ENCODE measurements at places on chromosomes 12 and 14.

- no peak for DNase-seq
Observed at GRCh38 chr12:5511644-5512600, 80.0 kb downstream of the NTF3 start.

DNA sequence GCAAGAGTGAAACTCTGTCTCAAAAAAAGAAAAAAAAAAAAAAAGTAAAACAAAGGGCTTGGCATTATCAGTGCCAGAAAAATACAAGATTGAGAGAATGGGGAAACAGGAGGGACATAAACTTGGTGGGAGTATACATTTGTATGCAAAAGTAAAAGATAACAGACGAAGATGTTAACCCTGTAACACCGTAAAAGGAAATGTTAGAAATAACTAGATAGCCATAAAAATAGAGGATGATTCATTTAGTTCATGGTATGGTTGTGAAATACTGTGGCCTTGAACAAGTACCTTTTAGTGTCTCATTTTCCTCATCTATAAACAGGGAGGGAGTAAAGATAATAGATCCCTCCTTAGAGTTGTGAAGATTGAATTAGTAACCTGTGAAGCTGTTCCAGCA is 33.3 kb downstream of the ATP2A2 start:
- DNase-seq = no peak

- no peak for DNase-seq
Observed at GRCh38 chr12:67068204-67068731, 200.9 kb upstream of the CAND1 start.

- DNase-seq = no peak
Observed at GRCh38 chr14:65600742-65601141, 188.2 kb downstream of the FUT8 start.

DNA sequence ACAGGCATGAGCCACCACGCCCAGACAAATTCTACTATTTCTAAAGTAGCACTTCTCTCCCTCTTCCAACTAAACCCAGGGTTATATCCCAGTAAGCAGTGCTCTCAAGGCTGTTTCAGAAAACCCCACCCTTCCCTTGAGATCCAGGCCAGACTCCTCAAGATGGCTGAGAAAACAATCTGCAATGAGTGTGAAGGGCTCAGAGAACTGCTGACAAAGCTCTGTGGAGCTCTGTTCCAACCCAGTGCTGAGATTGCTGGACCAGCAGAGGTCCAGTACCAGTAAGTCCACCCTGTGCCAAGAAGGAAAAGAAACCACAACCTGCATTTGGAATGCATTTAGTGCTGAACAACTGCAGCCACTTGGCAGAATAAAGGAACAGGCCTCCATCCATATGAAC is 3.7 kb upstream of the IFFO1 start:
- no peak for DNase-seq

DNA sequence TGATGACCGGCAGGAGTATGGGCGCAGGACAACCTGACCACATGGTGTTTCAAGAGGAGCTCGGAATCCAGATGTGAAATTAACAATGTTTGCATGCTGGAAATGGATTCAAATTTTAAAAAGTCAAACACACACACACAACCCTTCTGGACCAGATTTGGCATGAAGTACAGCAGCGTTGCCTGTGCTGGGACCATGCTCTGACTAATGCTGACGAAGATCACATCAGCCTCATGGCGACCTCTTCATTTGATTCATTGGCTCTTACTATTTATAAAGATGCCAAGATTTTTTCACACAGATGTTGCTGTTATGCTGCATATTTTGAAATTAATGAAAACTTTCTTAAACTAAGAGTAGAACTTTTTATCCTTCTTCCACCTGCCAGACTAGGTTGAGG is 926.6 kb upstream of the TMEM132C start:
- DNase-seq = no peak

DNA sequence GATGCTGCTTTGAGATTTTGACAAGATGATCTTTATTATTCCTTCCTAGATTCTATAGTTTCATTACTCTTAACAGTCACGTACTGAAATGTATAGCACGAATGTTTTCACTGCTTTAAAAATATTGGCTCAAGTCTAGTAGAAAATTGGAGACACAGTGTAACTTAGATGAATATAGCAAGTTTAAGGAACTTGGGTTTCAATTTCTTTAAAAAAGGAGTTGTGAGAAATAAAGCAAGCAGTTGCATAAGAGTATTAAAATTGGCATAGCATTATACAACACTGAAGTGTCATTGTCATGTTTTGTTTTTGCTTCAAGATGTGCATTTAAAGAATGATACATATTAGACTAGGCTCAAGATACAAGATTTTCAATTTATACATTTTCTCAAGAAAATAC is 624.8 kb upstream of the NOVA1 start:
- DNase-seq = no peak

Data from stimulated activated CD8-positive, alpha-beta memory T cell treated with anti-CD3 and anti-CD28 coated beads, Interleukin-15, amount 100 ng/mL, for 4 hours (primary cell).